ENCODE measurements at places on chromosomes 5 and 9.

DNA sequence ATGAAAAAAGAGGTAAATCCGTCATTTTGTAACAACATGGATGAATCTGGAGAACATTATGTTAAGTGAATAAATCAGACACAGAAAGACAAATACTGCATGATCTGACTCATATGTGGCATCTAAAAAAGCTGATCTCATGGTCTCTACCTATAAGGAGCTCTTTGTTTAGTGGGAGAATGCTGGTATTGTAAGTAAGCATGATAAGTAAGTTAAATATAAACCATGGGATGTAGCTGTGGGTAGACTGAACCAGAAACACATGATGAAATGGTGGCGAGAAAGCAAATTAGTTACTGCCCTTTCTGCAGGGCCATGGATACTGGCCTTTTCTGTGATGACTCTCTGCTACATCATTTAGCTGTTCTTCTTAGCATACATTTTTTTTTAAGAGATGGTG is 66.4 kb upstream of the RUSC2 start:
- DNase-seq = no peak

GRCh38 chr5:116365006-116365496 is 209.6 kb downstream of the SEMA6A start:
- DNase-seq = no peak

DNA sequence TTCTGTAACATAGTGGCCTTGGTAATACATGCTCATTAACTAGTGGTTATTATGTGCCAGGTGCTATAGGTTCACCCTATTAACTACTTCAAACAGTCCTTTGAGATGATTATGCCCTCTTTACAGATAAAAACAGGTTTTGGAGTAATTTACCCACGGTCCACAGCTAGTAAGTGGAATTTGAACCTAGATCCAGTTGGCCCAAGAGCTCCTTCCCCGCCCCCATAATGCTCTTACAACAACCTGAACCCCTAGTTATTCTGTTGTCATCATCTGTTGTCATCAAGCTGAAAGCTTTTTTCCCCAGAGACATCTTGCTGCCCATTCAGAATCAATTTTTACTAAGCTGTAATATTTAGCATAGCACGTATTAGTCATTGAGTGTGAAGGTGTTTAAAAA is 23.2 kb downstream of the XPA start:
- no peak for DNase-seq

GRCh38 chr9:135275571-135276289 is 188.3 kb downstream of the OLFM1 start:
- no peak for DNase-seq

GRCh38 chr5:68818057-68818695 is 275.6 kb upstream of the SLC30A5 start:
- no peak for DNase-seq

DNA sequence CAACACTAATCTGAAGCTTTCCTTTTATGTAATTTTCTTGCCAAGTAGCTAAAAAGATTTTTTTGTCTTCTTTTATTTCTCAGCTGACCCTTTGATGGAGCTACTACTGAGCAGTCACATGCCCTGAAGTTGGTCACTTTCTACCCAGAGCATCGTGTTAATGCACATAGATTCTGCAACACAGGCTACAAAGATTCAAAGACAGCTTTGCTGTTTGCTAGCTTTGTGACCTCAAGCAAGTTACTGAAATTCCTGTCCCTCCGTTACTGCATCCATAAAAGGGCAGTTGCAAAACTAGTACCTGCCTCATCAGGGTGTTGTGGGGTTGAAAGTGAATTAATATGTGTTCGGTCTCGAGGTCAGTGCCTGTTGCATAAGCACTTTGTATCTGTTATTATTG is 179.9 kb downstream of the GAS1 start:
- DNase-seq = no peak

GRCh38 chr5:2254406-2254805 is 371.7 kb upstream of the IRX4 start:
- no peak for DNase-seq

DNA sequence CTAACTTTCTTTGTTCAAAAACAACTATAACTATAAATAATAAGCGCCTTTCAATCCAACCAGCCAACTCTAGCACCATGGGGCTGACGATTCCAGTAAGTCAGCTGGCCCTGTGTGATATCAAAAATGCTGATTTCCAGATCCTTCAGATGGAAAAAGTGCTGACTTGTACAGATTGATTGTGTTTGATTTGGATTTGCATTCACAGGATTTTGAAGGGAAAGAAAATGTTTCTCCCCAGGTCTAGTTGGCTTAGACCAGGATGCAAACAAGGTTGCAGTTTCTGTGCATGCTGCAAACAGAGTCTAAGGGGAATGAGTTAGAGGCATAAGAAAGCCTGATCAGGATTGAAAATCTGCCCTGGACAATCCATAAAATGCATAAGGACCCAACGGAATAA is 68.9 kb downstream of the SLC1A3 start:
- DNase-seq = no peak

- no peak for DNase-seq
Observed at GRCh38 chr9:84499969-84500582, 159.5 kb upstream of the SLC28A3 start.

- DNase-seq = no peak
Observed at GRCh38 chr9:101399643-101399970, 956 bp downstream of the ZNF189 start.

- no peak for DNase-seq
Observed at GRCh38 chr9:135579889-135580660, 18.5 kb downstream of the PAEP start.

- DNase-seq = no peak
Observed at GRCh38 chr9:130030651-130031127, 12.3 kb downstream of the FNBP1 start.

DNA sequence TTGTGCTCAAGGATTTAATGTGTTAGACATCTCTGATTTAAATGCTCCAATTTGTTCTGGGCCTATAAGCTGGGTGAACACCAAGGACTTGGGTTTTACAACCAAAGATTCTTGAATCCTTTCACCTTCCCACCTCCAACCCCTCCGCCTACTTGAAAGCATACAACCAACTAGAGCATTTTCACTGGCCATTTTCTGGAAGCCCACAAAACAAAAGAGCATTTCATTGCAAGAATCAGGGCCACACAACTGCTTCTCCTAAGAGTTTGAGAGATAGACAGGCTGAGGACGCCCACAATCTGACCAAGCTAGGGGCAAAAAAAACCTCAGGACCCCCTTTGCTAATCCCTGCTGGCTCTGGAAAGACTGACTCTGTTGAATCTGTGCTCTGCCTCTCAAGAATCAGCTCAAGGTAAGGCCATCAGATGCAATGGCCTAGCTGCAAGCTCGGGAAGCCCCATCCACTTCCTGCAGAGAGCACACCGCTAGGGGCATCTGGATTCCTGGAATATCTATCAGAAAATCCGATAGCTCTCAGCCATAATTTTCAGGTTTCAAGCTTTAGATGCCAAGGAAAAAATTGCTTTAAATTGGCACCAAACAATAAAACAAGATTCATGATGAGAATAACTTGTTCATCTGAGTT is 57.7 kb downstream of the RETREG1 start:
- no peak for DNase-seq

- DNase-seq = no peak
Observed at GRCh38 chr5:174335682-174336364, 290.3 kb downstream of the NSG2 start.

DNA sequence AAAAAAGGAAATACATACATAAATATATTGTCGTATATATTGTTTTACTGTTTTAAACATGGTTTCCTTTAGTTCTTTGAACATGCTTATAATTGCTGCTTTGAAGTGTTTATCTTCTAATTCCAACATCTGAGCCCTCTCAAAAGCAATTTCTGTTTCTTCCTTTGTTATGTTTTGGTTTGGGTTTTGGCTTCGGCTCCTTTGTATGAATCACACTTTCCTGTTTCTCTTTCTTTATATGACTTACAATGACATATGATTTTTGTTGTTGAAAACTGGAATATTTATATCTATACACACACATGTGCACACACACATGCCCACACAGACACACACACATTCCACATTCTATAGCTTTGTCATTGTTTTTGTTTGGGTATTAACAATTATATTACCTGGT is 1206.7 kb downstream of the CDH12 start:
- DNase-seq = no peak

DNA sequence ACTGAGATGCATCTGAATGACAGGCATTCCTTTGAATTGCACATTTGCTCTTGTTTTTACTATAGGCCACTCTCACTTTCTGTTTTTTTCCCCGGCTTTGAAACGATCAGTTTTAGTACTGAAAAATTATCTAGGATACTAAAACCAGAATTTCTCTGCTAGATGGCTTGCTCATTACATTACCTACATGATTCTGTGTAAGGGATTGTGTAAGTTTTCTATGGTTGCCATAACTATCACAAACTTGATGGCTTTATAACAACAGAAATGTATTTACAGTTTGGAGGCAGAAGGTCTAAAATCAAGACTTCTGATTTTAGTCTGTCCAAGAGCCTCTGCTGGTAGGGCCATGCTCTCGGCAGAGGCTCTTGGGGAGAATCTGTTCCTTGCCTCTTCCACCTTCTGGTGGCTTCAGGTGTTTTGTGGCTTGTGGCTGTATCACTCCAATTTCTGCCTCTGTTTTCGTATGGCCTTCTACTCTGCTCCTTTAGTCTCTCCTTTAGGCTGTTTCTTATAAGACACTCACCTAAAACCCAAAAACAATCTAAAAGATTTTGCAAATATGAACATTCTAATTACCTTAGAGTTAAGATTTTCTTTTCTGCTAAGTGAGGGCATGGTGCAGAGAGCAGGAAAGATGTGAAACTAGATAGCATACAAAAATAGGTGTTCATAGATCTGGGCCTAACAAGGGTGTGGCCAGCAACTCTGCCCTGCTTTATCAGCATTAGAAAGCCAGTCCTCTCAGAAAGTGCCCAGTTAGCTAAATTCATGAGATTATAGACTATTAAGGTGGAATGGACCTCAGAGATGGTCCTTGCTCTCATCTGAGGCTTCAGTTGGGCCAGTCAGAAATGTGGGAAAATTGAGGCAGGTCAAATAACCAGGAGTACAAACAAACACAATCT is 93.3 kb upstream of the CDKN2B start:
- DNase-seq = no peak

DNA sequence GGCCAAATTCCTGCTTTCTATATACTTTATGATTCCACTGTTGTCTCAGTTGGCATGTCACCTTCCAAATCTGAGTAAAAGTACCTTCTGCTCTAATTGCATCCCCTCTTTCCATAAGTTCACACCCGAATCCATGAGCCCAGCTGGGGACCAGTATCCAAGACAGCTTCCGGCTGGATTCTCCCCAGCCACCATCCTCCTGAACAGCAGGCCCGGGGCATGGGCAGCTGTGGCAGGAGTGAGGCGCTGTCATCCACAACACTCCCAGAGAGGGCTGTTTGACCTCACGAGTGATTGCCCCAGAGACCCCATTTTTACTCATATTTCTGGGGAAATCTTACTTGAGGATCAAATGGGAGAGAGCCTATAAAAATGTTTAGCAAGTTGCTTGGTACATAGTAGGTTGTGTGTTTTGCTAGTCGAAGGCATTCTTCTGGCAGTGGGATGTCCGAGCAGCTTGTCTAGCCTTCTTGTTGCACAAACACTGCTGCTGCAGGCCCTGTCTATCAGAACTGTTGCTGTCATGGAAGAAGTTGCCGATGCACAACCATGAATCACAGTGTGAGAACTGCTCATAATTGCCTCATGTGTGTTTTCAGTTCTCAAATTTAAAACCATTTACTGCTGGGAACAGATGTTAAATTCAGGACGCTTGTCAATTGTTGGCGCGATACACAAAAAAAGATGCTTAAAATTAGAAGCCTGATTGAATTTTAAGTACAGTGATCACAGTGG is 93.8 kb downstream of the HSPA4 start:
- DNase-seq = no peak

DNA sequence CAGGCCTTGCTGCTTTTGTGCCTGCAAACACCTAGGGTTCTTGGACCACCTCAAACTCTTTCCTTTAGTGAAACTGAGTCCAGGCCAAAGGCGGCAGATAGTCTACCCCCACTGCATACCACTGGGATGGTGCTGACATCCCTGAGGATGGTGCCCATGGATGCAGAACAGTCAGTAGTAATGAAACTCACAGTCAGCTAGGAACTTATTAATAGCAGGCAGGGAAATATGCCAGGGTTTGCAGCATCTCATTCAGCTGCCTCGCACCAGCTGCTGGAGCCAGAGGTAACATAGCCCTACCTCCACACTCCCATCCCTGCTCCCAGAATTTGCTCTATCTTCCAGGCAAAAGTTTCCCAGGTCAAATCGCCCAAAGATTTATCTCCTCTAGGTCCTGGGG is 189.1 kb downstream of the SREK1 start:
- DNase-seq = no peak

- no peak for DNase-seq
Observed at GRCh38 chr5:180589771-180590542, 1.3 kb downstream of the SCGB3A1 start.

DNA sequence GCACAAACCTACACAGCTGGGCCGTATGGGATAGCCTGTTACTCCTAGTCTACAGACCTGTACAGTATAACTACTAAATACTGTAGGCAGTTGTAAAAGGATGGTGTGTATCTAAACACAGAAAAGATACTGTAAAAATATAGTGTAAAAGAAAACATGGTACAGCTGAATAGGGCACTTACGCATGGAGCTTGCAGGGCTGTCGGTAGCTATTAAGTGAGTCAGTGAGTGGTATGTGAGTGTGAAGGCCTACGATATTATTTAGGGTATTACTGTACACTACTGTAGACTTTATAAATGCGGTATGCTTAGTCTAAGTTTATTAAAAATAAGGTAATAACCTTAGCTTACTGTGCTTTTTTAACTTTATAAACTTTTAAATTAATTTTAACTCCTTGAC is 1.2 kb downstream of the ZCCHC9 start:
- no peak for DNase-seq

DNA sequence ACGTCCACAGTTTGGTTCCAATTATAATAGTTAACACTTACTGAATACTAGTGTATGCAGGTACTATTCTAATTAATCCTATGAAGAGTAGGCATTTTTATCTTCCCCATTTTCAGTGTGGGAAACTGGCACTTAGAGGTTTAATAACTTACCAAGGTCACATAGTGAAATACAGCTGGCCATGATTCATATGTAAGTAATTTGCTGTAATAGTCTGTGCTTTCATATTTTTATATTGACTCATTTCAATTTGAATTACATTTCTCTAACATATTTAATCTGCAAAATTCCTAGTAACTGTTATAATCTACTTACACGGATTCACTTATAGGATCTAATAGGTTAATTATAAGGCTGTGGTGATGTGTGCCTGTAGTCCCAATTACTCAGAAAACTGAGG is 19.4 kb downstream of the CCNH start:
- DNase-seq = no peak
